ENCODE measurements at places on chromosomes 7 and 10.
A peak's percentile ranks its signal among the peaks of the same experiment; 100 is the strongest.

DNA sequence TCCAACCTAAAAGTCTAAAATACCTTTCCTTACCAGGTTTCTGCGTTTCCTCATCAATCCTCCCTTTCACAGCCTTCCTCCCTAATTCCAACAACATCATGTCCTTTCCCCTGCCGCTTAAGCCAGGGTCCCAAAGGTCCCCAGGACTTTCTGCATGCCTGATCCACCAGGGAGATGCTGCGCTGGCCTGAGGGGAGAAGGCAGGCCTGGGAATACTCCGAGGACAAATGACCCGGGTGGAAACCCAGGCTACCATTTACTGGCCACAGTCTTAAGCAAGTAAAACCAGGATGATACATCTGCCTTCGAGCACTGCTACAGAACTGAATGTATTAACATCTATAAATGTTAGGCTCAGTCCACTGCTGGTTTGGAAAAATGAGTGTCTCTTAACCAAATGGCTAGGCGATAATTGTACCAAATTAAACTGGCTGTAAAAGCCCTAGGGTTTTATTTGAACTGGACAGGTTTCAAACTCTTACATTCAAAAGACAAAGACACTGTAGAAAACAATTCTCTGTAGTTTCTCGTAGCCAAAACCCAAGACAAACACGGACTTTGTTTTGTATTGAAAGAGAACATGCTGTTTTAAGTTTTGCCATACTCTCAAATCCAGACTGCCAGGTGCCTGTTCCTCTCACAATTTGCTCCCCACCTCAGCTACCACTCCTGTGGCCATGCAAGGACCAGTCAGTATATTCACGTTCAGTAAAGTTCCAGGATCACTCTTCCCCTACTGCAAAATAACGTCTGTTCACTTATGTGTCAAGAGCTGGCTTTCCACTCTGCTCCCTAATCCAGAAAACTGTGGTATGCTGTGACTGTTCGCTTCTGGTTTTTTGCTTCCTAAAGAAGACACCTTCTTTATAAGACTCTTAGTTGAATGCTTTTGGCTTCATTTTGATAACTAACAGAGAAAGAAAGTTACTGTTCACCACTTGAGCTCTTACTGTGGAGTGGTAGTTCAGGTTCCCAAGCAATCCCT is 145.7 kb downstream of the RNF216 start:
- DNase-seq = no peak

DNA sequence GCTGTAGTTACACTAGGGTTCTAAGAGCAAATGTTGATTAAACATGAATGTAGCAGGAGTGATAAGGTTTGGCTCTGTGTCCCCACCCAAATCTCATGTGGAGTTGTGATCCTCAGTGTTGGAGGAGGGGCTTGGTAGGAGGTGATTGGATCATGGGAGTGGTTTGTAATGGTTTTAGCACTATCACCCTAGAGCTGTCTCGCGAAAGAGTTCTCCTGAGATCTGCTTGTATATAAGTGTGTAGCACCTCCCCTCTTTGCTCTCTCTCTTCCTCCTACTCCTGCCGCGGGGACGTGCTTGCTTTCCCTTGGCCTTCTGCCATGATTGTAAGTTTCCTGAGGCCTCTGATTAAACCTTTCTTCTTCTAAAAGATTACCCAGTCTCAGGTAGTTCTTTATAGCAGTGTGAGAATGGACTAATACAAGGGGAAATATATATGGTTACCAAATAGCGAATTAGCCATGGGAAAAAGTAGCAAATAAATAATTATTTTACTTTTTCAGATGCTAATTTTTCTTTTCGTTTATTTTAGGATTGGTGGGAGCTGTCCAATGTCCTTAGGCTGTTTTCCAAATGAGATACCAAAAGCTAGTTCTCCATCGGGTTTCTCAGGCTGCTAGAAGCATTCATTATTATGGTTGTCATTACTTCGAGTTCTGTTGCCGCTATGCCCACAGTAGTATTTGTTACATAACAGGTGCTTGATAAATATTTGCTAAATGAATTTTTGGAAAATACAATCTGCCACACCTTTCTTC is 58.7 kb downstream of the PTEN start:
- DNase-seq = no peak

GRCh38 chr7:106045586-106045985 is 66.5 kb downstream of the SYPL1 start:
- peak; percentile 62 for DNase-seq

DNA sequence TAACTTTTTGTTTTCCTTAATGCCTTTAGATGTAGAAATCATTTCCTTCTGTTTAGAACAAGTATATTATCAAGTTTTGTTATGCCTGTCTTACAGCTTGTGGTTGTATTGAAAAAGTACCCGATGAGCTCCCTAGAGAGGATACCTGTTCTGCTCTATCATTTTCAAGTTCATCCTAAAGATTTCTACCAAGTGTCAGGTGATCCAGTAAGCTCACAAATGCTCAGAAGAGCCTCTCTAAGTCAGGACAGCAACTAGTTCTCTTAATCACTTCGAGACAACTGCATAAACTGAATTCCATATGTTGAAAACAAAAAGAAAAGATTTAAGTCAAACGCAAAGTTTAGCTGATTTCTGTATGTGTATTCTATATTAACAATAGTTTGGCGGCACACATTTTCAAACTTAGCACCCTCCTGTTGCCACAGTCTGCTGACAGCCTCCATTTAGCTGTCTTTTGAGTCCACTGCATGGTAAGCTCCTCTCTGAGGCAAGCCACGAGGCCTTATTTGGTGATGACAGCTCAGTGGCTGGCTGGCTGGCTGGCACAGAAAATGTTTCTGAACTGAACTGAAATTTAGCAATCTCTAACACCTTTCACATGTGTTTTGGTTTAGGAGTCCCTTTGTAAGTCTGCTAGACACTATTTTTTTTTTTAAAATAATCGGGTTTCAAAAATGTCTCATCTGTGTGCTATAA is 59.4 kb downstream of the SEMA3C start:
- no peak for DNase-seq

GRCh38 chr7:158276414-158277218 is 311.0 kb downstream of the PTPRN2 start:
- DNase-seq = no peak

DNA sequence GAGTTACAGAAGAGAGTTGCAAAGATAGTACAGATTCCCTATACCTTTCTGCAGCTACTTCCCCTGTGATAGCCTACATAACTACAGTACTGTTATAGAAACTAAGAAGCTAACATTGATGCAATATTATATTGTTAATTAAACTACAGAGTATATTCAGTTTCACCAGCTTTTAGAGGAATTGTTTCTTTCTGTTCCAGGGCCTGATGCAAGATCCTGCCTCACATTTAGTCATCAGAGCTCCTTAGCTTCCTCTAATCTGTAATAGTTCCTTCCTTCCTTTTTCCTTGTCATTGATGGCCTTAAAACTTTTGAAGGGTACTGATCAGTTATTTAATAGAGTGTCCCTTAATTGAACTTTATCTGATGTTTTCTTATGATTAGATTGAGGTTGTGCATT is 56.8 kb downstream of the SDHAF3 start:
- DNase-seq = no peak

Data from PC-3 (cell line).